ENCODE measurements at places on chromosomes 7 and 10.

GRCh38 chr10:24721229-24722106 lies 2.2 kb downstream of the ARHGAP21 start:
- DNase-seq = no peak

- DNase-seq = no peak
Measured at GRCh38 chr7:107069457-107069856, 25.0 kb downstream of the PRKAR2B start.

DNA sequence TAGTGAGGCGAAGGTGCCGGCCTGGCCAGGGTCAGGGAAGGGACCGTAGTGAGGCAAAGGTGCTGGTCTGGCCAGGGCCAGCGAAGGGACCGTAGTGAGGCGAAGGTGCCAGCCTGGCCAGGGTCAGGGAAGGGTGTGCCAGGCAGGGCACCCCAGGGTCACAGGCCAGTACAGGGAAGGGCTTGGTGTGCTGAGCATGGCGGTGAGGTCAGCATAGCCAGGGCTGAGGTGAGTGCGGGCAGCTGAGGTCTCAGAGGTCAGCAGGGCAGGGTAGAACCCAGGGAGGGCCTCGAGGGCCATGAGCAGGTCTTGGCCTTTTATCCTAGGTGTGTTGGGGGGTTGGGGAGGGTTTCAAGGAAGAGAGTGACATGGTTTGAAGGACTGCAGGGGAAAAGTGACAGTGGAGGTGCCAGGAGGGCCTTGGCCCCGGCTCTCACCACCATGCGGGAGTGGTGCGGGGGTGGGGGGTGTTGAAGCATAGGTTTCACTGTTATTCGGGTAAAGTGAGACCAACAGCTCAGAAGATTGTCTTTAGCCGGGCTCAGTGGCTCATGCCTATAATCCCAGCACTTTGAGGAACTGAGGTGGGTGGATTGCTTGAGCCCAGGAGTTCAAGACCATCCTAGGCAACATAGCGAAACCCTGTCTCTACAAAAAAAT lies 93.3 kb downstream of the CHST15 start:
- no peak for DNase-seq

GRCh38 chr7:134949171-134949570 lies 37.1 kb upstream of the AGBL3 start:
- no peak for DNase-seq

DNA sequence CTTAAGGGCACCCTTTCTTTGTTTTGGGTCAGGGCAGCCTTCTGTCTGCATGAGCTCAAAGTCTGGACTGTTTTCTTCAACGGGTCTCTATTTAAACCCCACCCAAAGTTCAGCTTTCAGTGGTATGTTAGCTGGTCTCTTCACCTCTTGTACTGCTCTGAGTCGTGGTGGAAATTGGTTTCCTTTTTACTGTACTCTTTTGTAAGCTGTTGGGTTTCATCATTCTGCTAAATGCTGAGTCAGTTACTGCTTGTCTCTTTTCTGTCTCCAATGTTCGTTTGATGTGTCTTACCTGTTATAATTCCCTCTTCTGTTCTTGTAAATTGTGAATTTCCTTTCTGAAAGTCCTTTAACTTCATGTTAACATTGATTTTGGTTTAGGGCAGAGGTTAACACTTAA lies 64.1 kb upstream of the MALRD1 start:
- DNase-seq = no peak

- no peak for DNase-seq
Measured at GRCh38 chr7:128003787-128004186, 27.4 kb downstream of the LRRC4 start.

DNA sequence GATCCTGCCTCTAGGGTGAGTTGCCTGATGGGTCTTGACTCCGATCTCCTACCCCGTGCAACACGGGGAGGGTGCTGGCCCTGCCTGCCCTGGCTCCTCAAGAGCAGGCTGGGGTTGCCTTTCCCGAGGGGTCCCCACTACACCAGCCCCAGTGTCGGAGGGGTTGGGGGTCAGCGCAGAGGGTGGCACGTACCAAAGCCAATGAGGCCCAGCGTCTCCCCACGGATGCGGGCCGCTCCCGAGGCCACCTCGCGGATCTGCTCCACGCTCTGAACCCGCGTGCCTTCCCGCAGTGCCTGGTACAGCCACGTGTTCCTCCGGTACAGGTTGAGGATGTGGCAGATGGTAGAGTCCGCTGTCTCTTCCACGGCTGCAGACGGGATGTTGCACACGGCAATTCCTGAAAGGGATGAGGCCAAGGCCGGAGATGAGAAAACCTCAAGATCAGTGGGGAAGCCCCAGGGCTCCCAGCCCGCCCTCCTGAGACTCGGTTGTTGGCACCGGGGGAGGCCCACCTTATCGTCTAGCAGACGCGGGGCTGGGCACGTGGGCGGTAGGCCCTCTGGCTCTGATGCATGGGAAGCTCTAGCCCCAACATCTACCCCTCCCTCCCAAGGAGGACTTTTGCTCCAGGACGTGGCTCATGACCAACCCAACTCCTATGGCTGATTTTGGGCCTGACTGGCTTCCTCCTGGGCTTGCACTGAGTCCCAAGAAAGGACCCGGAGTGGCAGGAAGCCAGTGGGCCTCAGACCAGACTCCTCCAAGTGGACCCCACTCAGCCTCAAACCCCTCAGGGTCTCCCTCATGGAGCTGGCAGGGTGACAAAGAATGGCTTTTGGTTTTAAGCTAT lies 56.1 kb downstream of the ZRANB1 start:
- no peak for DNase-seq

DNA sequence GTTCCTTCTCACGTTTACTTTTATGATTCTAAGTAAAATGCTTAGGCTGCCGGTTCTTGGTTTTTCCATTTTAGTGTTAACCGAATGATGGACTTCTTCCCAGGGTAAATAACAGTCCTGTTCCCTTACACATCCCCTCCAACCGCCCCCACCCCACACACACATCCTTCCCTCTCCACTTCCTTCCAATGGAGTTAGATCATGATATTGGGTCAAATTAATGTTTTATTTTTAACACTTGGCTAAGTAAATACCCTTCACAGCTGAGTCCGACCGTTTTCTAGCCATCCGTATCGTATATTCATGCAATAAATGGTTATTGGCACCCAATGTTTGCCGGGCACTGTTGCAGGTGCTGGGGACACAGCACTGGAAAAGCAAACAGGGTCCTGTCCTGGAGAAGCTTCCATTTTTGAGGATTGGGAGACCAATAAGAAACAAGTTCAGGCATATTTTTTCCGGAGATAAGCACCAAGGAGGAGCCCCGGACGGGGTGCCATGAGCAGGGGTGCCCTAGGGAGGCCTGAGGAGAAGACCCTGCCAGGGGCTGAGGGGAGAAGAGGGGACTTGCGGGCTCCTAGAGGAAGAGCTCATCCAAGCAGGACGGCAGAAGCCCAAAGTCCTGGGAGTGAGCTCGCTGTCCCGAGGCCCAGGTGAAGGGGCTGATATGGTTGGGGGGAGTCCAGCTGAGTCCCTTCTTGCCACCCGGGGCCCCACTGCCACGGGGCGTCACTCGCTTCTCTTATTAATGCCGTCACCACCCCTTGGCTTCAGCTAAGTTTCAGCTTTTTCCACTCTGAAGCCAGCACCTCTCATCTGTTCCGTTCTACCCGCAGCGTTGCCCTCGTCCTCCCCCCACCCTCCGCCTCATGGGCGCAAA lies 126.0 kb upstream of the RET start:
- DNase-seq = no peak

DNA sequence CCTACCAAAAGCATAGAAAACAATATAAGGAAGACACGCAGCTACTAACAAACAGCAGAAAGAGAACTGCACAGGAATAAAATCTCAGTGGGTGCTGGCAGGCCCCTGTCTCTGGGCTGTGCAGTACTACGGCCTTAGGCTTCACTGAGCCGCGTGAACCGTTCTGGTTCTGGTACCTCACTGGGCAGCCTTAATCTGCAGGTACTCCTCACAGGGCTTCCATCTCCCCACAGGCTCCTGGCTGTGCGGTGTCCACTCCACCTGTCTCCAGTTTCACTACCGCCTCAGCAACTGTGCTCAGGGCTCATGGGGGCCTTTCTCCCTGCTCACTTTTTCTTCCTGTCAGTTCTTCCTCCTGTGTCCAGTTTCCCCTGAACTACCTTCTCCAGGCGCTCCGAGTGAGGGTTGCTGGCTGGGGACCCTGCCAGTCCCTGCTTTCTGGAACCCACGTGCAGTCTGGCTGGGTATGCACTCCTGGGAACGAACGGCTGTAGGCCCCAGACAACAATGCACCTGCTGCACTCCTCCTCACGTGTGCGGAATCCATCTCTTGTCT lies 75.7 kb downstream of the VIPR2 start:
- DNase-seq = no peak

DNA sequence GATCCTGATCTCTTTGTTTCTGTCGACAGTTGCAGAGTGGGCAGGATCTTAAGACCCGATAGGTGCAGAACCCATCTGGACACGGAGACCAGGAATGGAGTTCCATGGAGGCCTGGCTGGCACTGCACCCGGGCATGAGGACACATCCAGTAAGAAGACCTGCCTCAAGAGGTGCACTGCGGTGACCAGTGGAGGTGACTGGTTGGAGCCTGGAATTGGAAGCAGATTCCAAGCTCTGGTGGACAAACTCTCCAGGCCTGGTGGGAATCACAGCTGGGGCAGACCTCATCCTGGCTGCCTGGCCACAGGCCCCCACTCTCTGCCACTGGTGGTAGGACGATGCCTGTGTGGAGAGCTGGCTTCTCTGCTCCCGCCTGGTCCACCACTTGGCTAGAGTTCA lies 31.0 kb downstream of the ZNF775 start:
- no peak for DNase-seq
